ENCODE measurements at places on chromosomes 5 and 9. TPM values are rescaled to one million over a fixed set of nuclear protein-coding genes. Genes with fewer than 3 reads are reported as not detected.
A peak's percentile ranks its signal among the peaks of the same experiment; 100 is the strongest.

OR1N2 gene
- total RNA-seq: not detected

GRCh38 chr5:74042959-74043358 is 417.0 kb downstream of the ARHGEF28 start:
- no peaks in the 10 kb centered on the region for H3K27me3 ChIP-seq
- no peak overlapping the region for H3K4me3 ChIP-seq
- no peak overlapping the region for H3K27ac ChIP-seq
- DNase-seq: peak; percentile 41
- peaks cover 13% of the 10 kb centered on the region for H3K4me1 ChIP-seq
- H3K36me3 ChIP-seq: no peaks in the 10 kb centered on the region

- no peaks in the 10 kb centered on the region for H3K36me3 ChIP-seq
- DNase-seq: no peak
- no peak overlapping the region for H3K27ac ChIP-seq
- H3K27me3 ChIP-seq: no peaks in the 10 kb centered on the region
- H3K4me1 ChIP-seq: peaks cover 14% of the 10 kb centered on the region
- no peak overlapping the region for H3K4me3 ChIP-seq
Observed at GRCh38 chr5:137113161-137113560, 386.0 kb downstream of the SPOCK1 start.

- DNase-seq: no peak
- no peaks in the 10 kb centered on the region for H3K27me3 ChIP-seq
- peaks cover 4% of the 10 kb centered on the region for H3K36me3 ChIP-seq
- peaks cover 17% of the 10 kb centered on the region for H3K4me1 ChIP-seq
- no peak overlapping the region for H3K27ac ChIP-seq
- no peak overlapping the region for H3K4me3 ChIP-seq
Observed at GRCh38 chr9:92666912-92667532, 2.9 kb downstream of the IPPK start.

DNA sequence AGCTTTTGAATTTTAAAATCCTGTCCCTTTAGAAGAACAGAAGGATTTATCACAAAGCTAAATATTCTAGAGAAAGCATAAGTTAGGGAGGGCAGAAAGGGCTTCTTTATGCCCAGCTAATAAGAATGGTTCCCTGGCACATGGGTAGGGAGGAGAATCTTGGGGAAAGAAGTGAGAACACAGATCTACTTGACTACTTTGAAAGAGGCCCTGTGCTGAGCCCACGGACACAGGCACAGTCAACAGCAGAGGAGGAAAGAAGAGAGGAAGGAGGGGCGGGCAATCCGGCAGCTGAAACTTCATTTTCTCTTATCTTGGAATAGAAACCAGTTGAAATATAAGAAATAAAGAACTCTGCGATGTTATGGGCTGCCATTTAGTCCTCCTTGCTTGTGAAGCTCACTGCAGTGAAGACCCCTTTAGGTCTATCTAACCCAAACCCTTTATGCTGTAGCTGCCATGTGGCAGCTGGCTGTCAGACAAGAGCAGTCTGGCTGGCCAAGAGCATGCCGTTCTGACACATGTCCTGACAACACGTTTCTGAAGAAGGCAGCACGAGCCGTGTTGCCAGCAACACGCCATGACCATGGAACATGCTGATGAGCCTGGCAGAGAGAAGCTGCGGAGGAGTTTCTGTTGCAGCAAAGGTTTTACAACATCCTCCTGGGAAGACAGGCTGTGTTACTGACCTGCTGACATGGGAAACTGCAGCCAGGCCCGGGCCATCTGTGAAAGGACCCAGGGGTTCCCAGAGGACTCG is 34.2 kb downstream of the ABLIM3 start:
- H3K27ac ChIP-seq: peak overlapping the region; percentile 86
- no peak overlapping the region for H3K4me3 ChIP-seq
- H3K27me3 ChIP-seq: no peaks in the 10 kb centered on the region
- no peaks in the 10 kb centered on the region for H3K36me3 ChIP-seq

- H3K4me1 ChIP-seq: peaks cover 11% of the 10 kb centered on the region
- DNase-seq: no peak
- H3K4me3 ChIP-seq: no peak overlapping the region
- no peaks in the 10 kb centered on the region for H3K36me3 ChIP-seq
Observed at GRCh38 chr5:33743099-33743498, 148.7 kb downstream of the ADAMTS12 start.

PDZD2 gene
- total RNA-seq: 2.9 TPM

- H3K4me1 ChIP-seq: peaks cover 21% of the 10 kb centered on the region
- no peak for DNase-seq
- no peak overlapping the region for H3K4me3 ChIP-seq
- H3K27me3 ChIP-seq: no peaks in the 10 kb centered on the region
Observed at GRCh38 chr5:39014561-39014960, 59.6 kb downstream of the RICTOR start.

DNA sequence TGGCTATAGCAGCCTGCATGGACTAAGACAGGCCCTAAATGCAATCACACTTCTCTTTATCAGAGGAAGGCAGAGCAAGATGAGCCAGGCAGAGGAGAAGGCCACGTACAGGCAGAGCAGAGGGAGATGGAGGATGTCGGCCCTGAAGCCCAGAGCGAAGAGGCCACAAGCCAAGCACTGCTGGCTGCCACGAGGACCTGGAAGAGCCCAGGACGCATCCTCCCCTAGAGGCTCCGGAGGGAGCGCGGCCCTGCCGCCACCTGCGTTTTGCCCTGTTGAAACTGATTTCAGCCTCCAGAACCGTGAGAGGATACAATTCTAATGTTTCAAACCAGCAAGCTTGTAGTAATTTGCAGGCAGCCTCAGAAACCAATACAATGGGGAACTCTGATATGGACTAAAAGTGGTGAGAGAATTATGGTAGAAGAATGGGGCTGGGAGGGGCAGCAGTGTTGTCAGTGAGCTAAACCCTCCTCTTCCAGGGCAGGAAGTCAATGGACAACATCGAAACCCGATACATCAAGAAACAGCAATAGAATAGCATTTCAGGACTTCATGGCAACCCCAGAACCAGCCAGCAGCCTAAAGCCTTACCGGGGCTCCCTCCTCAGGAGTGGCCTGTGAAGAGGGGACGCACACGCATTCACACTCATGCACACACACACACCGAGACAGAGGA is 32.6 kb downstream of the ADAMTS2 start:
- DNase-seq: no peak
- no peaks in the 10 kb centered on the region for H3K4me1 ChIP-seq
- no peak overlapping the region for H3K4me3 ChIP-seq

GRCh38 chr5:59007460-59008063 is 424.7 kb downstream of the RAB3C start:
- no peaks in the 10 kb centered on the region for H3K27me3 ChIP-seq
- peak; percentile 55 for DNase-seq
- H3K36me3 ChIP-seq: no peaks in the 10 kb centered on the region
- H3K27ac ChIP-seq: no peak overlapping the region
- no peak overlapping the region for H3K4me3 ChIP-seq
